ENCODE measurements at places on chromosomes 4 and X.

DNA sequence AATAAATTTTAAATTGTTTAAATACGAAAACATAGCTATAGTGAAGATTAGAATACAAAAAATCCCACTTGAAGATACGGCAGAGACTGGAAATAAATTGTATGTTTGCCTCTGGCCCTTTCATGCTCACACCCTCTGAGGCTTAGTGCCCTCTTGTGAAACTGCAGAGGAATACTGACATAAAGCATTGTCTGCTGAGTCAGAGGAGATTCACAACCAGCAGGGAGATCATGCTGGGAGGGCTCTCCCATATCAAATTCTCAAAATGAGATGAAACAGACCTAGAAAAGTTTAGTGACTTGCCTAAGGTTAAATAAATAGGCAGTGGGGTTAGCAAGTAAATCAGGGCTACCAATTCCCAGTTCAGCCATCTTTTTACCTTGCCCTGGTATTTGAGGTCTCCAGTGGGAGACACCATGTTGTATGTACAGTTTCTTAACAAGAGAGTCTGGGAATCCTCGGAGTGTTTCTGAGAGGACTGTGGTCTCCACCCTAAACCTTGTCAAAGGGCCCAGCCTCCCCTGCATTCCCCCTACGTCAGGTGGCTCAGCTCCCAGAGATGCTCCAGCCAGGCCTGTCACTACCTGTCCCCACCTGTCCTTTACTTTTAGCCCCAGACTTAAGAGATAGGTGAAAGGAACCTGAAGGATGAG is 581.4 kb upstream of the DIPK2B start:
- DNase-seq: no peak

GRCh38 chr4:144709159-144709558 is 63.2 kb downstream of the HHIP start:
- no peak for DNase-seq

DNA sequence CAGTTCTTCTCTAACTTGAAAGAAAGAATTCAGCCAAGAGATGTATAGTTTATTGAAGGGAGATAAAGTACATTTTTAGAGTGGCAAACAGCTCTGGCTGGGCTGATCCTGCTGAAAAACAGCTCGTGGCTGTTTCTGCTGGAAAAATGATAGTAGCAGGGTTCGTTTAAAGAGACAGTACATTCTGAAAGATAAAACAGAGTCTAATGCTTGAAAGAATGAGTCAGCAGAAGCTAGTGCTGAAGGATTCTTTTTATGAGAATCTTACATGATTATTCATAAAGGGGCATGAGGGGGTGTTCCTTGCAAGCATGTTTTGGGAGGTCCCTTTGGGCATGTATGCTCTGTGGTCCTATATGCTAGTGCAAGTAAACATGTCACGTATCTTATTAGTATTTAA is 790.0 kb downstream of the PCDH18 start:
- no peak for DNase-seq

- no peak for DNase-seq
Measured at GRCh38 chr4:68326141-68326540, 23.7 kb downstream of the YTHDC1 start.

DNA sequence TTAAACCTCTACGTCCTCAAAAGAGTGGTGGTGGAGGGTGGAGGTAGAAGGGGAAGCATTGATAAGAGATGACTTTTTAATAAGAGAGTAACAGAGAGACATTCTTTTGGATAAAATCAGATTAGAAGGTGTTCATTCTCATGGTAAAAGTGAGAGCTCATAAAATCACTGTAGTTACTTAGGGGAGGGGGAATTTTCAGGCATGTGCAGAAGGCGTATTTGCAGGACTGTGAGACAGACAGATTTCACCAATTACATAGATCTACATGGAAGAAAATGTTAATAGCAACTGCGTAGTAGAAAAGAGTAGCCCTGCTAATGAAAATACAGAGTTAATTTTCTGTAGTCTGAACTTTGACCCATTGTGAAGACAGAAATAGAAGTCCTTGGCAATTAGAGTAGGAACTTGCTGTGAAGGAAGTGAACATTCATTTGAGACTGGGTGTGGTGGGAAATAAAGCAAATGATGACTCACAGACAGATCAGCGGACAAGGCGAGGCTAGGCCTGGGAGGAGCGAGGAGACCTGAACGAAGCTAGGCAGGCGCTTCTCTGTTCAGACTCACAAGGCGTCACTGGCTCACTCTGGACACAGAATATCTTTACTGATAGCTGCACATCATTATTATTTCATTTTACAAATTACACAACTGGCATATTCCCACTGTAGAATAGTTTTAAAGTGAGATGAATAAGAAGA is 57.2 kb upstream of the FAM9C start:
- DNase-seq: no peak

DNA sequence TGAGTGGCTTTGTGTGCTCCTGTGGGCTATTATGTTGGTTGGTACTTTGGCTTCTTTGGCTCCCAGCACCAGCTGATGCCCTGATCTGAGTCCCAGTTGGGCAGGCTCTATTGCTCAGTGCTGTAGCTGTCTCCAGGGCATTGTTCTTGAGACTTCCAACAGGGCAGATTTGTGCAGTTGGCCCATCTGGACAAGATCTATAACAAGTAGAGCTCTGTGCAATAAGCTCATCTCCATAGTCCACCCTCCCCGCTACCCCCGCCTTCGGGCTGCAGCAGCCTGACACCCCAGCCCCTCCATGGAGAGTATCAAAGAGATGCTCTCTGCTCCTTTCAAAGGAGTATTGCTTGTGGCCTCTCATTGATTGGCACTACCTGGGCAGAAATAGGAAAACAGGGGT is 5.8 kb upstream of the TMEM31 start:
- DNase-seq: no peak

DNA sequence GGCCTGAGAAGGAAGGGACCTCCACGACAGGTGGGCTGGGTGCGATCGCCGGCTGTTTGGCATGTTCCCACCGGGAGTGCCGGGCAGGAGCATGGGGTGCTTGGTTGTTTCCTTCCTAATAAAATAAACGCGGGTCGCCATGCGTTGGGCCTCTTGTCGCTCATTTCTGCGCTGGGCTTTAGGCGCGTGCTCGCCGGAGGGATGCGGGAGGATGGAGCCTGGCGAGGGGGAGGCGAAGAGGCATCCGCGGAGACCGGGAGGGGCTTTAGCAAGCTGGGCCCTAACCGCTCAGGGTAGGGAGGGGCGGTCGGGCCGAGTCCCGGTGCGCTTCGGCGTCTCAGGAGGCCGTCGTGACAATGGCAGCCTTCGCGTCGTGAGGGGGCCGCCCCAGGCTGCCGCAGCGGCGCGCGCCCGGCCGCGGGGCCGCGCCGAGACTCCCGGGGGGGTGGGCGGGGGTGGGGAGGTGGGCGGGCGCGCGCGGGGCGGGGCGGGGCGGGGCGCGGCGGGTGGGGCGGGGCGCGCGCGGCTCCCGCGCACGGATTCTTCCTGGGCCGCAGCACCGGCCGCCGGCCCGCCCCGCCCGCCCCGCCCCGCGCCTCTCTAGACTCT is 476 bp upstream of the GDI1 start:
- peak; percentile 21 for DNase-seq

DNA sequence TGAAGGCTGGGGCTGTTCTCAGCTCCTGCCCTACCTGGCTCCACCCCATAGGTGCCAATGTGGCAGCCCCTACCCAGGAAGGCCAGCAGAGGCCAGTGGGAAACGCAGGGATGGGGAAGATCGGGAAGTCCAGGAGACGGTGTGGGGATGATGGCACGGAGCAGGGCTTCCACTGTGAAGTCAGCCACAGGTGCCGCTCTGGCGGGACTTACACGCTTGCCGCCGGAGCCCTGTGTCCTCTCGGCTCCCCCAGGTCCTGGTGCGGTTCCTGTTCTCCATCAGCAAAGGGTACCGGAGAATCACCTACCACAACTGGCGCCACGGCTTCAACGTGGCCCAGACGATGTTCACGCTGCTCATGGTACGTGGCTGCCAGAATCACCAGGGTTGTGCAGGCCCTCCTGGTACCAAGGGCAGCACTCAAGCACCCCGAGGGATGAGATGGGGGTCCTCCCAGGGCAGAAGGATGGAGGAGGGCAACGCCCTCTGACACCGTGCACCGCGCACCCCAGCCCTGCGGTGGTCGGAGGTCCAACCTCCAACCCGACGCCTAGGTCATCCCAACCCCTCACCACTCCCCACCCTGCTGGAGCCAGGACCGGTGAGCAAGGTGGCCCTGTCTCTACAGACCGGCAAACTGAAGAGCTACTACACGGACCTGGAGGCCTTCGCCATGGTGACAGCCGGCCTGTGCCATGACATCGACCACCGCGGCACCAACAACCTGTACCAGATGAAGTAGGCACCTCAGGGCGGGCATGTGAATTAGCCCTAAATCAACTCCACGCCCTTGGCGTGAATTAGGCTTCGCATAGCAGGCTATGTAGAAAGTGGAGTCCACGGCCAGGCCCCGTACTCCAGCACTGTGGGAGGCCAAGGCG is 12.0 kb downstream of the ATP5ME start:
- no peak for DNase-seq

DNA sequence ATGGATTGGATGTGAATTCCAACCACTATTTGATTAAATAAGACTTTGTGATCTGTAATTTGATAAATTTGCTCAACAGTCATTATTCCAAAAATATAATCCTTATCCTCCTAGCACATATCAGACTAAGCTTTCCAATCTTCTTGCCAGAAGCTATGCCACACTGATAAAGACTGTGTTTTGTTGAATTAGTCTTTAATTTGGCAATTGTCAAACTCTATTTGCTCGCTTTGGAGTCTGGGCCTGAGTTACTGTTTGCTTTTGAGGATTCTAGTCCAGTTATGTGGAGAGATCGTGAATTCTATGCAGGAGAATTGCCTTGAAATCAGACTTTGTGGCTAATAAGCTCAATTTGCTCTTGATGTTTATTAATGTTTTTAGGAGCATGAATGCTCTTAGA is 10.9 kb upstream of the RNF150 start:
- DNase-seq: no peak

GRCh38 chrX:138690591-138690990 is 20.9 kb downstream of the FGF13 start:
- DNase-seq: no peak

- DNase-seq: no peak
Measured at GRCh38 chr4:69147334-69147733, 51.1 kb downstream of the UGT2B7 start.

GRCh38 chr4:153421941-153422340 is 44.2 kb upstream of the TMEM131L start:
- no peak for DNase-seq

- no peak for DNase-seq
Measured at GRCh38 chrX:110417128-110417527, 58.5 kb downstream of the RTL9 start.

GRCh38 chr4:185865901-185866328 is 53.9 kb upstream of the SORBS2 start:
- no peak for DNase-seq

- no peak for DNase-seq
Measured at GRCh38 chr4:184030036-184030435, 124.9 kb downstream of the STOX2 start.

DNA sequence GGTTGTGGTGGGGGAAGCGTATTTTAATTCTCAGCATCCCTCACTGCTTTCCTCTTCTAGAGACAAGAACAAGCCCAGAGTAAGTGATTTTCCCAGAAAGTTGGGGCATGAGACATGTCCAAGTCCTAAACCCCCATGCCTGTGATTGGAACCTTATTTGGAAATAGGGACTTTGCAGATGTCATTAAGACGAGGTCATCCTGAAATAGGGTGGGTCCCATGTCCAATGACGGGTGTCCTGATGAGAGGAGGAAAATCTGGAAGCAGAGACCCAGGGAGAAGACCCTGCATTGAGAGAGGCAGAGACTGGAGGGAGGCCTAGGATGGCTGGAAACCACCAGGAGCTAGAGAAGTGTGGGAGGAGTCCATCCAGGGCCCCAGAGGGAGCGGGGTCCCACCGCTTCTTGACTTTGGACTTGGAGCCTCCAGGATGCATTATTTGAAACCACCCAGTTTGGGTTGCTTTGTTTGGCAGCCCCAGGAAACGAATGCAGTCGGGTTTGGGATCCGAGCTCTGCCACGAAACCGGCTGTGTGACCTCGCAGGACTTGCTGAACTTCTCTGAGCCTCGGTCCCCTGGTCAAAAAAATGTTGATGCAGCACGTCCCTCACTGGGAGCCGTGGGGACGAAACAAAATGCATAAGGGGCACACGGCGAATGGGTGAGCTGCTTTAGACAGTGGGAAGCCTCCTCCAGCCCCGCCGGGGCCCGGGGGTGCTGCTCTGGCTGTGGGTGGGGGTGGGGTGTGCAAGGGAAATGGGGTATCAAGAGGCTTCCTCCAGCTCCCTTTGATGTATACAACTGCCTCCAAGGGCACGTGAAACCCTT is 113.9 kb downstream of the CPZ start:
- DNase-seq: no peak

DNA sequence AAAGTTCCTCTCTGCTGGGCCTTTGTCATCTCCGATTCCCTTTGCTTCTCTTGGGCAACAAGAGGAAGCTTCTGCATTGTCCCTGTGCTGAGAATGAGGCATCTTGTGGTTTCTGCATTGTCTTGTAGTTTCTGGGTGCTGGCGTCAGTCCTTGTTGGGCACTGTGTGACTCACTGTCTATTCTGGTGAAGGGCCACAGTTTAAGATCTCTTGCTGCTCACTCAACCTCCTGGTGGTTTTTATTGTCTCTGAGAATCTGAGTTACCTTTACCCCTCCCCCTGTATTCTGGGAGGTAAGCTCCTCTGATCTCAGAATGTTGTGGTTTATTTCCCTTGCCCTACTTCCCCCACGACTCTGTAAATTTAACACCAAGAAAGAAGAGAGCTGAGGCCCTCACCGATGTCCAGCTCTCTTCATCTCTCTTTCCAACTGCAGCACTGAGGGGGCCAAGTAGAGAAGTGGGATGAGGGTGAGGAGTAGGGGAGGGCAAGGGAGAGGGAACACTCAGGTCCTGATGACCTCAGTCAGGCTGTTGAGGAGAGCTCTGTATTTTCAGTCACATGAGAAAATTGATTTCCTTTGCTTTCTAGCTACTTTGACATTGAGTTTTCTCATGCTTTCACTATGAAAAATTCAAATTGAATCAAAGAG is 441.6 kb upstream of the PITX2 start:
- DNase-seq: no peak

DNA sequence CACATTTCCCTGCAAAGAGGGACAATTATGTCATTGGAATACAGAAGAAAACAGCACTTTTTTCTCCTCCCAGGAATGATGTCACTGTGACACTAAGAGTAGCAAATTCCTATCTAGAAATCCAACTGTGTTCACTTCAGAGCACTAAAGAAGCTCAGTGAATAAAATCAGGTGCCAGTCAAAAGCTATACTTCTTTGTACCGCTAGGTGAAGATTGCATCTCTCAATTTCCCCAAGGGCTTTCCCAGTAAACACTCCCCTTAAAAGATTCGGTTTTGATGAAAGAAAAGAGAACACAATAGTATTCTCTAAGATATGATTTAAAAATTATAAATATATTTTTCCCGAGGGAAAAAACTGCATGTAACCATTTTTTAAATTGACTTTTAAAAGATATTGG is 104.7 kb upstream of the MID1 start:
- DNase-seq: no peak

Measured in NCI-H2171 (cell line).